ENCODE measurements at places on chromosomes 3 and 15. TPM values are rescaled to one million over a fixed set of nuclear protein-coding genes. Genes with fewer than 3 reads are reported as not detected.

GRCh38 chr3:164832216-164832615, 246.1 kb downstream of the SI start:
- DNase-seq: no peak

- DNase-seq: peak; percentile 97
Observed at GRCh38 chr3:126389112-126389793, 5.5 kb upstream of the CFAP100 start.

- DNase-seq: no peak
Observed at GRCh38 chr3:16945330-16945729, 60.6 kb downstream of the PLCL2 start.

DNA sequence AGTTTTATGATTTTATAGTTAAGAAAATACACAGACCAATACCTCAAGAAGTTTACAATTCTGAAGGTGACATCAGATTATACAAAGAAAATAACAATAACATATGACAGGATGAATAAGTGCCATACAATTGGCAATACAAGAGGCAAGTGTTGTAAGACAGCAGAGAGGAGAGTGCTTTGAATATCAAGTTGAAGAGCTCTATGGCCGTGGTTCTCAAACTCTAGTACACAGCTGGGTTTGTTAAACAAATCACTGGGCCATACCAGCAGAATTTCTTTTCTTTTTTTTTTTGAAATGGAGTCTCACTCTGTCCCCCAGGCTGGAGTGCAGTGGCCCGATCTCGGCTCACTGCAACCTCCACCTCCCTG, 167.1 kb upstream of the NECTIN3 start:
- DNase-seq: no peak

- no peak for DNase-seq
Observed at GRCh38 chr3:194615226-194615625, 18.0 kb downstream of the TMEM44 start.

- DNase-seq: no peak
Observed at GRCh38 chr15:62928242-62928999, 114.1 kb upstream of the TPM1 start.

Gene PLCH1
- 28.8 TPM for total RNA-seq

Gene ZNF860
- 0.22 TPM for total RNA-seq

Gene GOLGA8J
- total RNA-seq: not detected

Gene KBTBD12
- total RNA-seq: not detected

Gene NPAP1
- 0.06 TPM for total RNA-seq

All from neural progenitor cell (in vitro differentiated cells).